ENCODE measurements at places on chromosomes 16 and 17.

GRCh38 chr17:30210901-30211300 is 24.6 kb downstream of the SLC6A4 start:
- DNase-seq, result no peak

DNA sequence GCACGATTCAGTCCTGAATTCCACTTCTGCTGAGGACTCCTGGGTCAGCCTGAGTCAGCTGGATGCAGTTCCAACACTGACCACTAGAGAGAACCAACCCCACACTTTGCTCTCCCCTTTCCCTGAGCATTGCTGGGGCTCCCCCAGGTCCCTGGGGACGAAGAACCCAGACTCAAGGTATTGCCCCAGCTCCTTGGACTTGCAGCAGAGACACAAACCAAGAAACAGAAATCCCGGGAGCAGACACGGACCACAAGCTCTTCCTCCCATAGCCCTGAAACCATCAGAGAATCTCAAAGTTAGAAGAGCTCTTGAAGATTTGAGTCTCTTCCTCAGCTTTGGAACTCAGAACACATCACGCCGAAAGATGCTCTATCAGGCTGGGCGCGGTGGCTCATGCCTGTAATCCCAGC is 678 bp upstream of the GH1 start:
- DNase-seq, result peak; percentile 71

DNA sequence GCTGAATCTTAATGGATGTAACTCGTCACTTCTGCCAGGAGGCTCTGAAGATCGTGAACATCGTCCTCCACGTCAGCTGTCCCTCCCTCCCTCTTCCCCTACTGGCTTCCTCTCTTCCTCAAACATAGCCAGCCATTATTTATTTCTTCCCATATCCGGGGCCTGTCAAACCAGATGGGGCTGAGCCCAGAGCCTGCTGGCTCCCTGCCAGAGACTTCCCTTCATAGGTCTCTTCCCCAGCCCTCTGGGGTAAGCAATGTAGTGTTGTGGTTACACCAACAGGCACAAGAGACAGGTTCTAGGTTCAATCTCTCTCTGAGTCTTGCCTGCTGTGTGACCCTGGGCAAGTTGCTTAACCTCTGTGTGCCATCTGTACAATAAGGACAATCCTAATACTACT is 40.1 kb upstream of the ZFP90 start:
- no peak for DNase-seq

DNA sequence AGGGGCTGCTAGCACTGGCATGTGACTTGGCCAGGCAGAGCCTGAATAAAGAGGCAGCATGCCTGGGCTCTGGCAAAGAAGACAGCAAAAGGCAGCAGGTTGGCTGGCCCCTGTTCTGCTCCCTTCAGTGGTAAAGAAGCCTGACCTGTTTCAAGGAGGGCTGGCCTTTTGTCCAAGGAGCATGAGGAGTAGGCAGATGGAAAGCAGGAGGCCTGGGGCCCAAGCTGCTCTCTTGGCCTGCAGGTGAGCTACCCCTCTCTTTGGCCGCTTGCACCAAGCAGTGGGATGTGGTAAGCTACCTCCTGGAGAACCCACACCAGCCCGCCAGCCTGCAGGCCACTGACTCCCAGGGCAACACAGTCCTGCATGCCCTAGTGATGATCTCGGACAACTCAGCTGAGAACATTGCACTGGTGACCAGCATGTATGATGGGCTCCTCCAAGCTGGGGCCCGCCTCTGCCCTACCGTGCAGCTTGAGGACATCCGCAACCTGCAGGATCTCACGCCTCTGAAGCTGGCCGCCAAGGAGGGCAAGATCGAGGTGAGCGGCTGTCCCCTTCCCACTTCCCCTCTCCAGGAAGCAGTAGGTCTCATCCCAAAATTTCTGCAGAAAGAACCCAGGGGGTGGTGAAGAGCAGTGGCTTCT is 8.0 kb downstream of the TRPV2 start:
- no peak for DNase-seq

DNA sequence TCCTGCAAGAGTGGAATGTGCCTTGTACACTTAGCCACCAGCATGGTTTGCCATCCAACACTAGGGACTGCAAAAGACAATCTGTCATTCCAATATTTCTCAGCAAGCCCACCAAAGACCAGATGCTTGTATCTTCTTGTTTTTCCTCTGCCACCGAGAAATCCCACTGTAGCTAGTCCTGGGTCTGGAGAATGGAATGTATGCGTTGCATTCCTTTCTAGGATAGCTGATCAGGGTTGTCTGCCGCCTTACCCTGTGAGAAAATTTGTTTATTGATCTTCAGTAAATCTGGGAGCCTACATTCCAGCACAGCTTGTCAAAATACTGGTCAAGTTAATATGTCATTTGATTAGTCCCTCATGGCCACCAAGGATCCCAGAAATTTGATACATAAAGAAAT is 28.1 kb upstream of the ADAMTS18 start:
- no peak for DNase-seq

Data from GM12878 (cell line).